Cardiac muscle cell (in vitro differentiated cells and primary cell): ENCODE measurements at places on chromosomes 5 and 9.
A peak's percentile ranks its signal among the peaks of the same experiment; 100 is the strongest.

DNA sequence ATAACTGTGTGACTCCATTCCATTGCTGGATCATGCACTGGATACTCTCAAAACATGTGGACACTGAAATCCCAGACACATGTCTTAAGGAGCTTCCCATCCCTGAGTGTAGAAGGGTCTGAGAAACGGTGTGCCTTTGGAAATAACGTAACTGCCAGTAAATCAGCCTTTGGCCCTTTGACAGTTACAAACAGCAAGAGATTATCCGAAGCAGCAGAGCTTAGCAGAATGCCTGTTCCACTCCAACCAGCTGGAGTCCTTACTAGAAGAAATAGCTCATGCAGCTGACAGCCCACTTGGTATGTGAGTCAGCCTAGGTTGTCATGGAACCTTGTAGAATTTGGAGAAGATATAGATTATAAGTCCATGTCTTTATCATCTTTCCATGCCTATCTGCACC is 7.0 kb downstream of the TMEM252 start:
- peak; percentile 21 for DNase-seq

DNA sequence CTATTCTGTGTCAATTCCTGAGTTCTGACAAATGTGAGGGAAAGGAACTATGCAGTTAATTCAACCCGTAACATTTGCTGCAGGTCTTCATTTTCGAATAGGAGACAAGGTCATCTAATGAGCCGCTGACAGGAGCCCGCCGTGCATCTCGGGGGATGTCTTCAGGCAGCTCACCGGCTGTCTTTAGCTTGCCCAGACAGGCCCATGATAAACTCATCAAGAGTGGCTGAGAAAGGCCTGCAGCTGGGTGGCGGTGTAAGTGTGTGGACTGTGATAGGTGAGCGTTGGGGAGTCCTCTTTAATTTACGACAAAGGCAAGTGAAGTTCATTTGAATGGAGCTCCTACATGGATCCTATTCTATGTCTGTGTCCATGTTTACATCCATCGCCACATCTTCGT is 190.5 kb downstream of the ADCY2 start:
- DNase-seq: no peak

DNA sequence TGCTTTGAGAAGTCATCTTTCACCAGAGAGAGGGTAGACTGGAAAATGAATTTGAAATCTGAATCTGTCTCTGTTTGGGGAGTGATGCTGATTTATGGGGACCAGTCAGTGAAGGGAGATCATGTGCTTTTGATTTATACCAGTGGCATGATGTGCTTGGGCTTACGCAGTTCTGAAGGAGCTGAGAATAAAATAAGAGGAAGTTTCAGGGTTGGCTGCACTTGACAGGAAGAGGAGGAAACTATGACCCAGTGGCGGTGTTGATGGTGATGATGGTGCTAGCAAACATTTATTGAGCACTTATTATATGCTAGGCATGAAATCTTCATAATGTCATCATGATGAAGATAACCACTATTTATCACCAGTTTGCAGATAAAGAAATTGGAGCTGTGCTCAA is 136.4 kb upstream of the GLRA1 start:
- no peak for DNase-seq

GRCh38 chr5:133367984-133368383 is 244.4 kb downstream of the FSTL4 start:
- no peak for DNase-seq

- peak; percentile 91 for DNase-seq
These were observed 980 bp downstream of the COL5A1 start for GRCh38 chr9:134642385-134643181.
